ENCODE measurements at places on chromosomes 5 and 9.

- DNase-seq, result peak; percentile 97
Observed at GRCh38 chr9:136807281-136808074, at the start of gene RABL6. Gene RABL6, plus strand, starts transcription at chr9:136807948. Its CDS starts 249 bp downstream, at chr9:136808197.

GRCh38 chr9:84953252-84953773 lies 283.8 kb downstream of the NTRK2 start:
- no peak for DNase-seq

- DNase-seq, result no peak
Observed at GRCh38 chr9:6576987-6577386, 68.5 kb downstream of the GLDC start.

GRCh38 chr9:81499021-81499454 lies 190.3 kb downstream of the TLE1 start:
- DNase-seq, result no peak

- no peak for DNase-seq
Observed at GRCh38 chr9:121491111-121491510, 8.5 kb downstream of the GGTA1 start.

DNA sequence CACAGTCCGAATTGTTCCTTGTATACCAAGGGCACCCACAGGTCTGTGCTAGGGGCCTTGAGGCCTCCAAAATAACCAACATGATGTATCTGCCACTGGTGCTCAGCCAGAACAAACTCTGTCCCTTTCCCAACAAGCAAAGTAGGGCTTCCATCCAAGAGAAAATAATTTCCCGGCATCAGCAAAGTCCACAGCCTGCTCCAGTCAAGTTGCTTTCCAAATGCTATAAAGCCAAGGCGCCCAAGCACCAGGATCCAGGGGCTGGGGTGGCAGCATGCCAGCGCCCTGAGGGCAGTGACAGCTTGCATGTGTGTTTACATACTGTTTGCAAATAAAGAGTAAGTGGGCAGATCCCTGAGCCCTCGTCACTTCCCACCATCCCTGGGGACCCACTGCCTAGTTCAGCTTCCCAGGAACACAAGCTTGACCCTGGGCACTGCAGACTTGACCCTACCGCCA lies 155.9 kb downstream of the ERCC6L2 start:
- DNase-seq, result no peak

GRCh38 chr9:136140966-136141365 lies 22.3 kb upstream of the TMEM250 start:
- DNase-seq, result no peak

DNA sequence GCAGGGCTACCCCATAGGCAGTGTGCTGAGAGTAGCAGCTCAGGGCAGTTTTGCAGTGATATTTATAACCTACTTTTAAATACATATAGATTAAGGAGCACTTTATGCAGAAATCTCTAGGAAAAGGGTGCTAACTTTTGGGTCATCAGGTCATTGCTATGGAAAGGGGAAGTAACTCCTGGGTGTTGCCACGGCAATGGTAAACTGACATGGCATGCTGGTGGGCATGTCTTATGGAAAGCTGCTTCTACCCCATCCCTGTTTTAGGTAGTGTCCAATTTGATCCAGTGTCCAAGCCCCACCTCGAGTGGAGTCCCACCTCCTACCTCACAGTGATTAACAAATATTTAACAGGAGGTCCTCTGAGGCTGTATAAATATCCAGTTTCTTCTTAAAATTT lies 56.8 kb upstream of the XPA start:
- DNase-seq, result no peak

DNA sequence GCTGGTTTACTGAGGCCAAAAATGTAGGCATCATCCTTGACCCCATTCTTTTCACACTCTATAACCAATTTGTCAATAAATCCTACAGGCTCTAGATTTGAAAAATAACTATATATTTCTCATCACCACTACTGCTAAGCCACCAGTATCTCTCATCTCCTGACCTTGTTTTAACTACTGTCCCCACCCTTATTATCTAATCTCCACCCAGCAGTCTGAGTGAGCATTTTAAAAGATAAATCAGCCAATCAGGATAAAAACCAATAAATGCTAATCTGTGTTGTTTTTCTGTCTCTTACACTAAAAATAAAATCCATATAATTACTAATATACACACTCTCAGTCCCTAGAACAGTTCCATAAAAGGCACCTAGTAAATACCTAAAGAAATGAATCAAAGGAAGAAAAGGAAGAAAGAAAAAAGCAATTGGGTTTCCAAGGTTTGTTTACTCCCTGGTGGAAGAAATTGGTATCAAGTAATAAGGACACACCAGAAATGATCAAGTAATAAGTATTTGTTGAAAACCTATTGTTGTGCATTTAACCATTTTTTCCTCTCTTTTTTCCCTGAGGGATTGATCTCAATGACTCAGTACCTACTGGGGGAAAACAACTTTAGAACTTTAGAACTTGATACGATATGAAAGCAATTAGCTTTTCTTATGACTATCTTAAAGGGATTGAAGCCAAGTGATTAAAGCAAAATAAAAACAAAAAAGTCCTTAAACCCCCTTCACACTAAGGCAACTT lies 19.3 kb downstream of the MRPS27 start:
- no peak for DNase-seq

DNA sequence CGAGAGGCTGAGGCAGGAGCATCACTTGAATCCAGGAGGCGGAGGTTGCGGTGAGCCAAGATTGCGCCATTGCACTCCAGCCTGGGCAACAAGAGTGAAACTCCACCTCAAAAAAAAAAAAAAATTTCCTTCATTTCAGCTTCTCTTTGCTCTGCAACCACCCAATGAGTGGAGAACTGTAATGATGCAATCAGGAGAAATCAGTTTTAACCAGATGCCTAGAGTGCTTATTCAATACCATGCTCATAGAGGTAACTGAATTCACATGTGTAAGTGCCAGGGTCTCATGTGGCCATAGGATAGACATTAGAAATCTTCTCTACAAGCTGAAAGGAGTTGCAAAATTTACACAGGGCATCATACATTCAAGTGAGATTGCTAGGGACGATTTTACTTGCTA lies 70.6 kb downstream of the HMHB1 start:
- no peak for DNase-seq
